ENCODE measurements at places on chromosomes 3 and 15. TPM values are rescaled to one million over a fixed set of nuclear protein-coding genes. Genes with fewer than 3 reads are reported as not detected.

Gene SPTBN5
- 0.45 TPM for total RNA-seq

Gene RLBP1
- total RNA-seq = not detected

Gene CCR4
- not detected for total RNA-seq

Gene ST3GAL6
- total RNA-seq = 6.3 TPM

Gene KLHDC8B
- 45.0 TPM for total RNA-seq

Gene C3orf22
- total RNA-seq = not detected

Gene FAM174B
- 16.4 TPM for total RNA-seq

Gene PPP1R14D
- total RNA-seq = not detected

Gene COL6A6
- total RNA-seq = 0.10 TPM

Gene INO80
- total RNA-seq = 14.0 TPM

Gene FBXO45
- total RNA-seq = 9.5 TPM

Gene AGBL1
- 0.21 TPM for total RNA-seq

Gene SPINK8
- not detected for total RNA-seq

Gene TRAT1
- total RNA-seq = not detected

Data from myocyte (in vitro differentiated cells).